ENCODE measurements at places on chromosomes 3 and 15. TPM values are rescaled to one million over a fixed set of nuclear protein-coding genes. Genes with fewer than 3 reads are reported as not detected.

The ADAMTS17 gene
- 8.1 TPM for total RNA-seq

The CLRN1 gene
- not detected for total RNA-seq

The CCDC80 gene
- total RNA-seq, result not detected

The FEZF2 gene
- total RNA-seq, result not detected

The TRPM1 gene
- not detected for total RNA-seq

The HYAL3 gene
- total RNA-seq, result 3.7 TPM

The CHD2 gene
- 505 TPM for total RNA-seq

The SLC6A6 gene
- 51.8 TPM for total RNA-seq

The HESX1 gene
- total RNA-seq, result not detected

The TRIM69 gene
- total RNA-seq, result 31.7 TPM

The GPR15 gene
- 43.2 TPM for total RNA-seq

The SGO1 gene
- total RNA-seq, result 1.5 TPM

The ZNF860 gene
- total RNA-seq, result 0.25 TPM

The SLC6A20 gene
- total RNA-seq, result 0.23 TPM

The PLA2G4E gene
- not detected for total RNA-seq

The MOBP gene
- not detected for total RNA-seq

The CCR3 gene
- 0.23 TPM for total RNA-seq

The CRELD1 gene
- total RNA-seq, result 15.5 TPM

The SH3BP5 gene
- 50.7 TPM for total RNA-seq

The DOCK3 gene
- total RNA-seq, result 1.9 TPM

The ESYT3 gene
- 0.40 TPM for total RNA-seq

The CHRNA7 gene
- 0.23 TPM for total RNA-seq

The OXSM gene
- total RNA-seq, result 7.6 TPM

The SMAD6 gene
- total RNA-seq, result not detected

The OCA2 gene
- total RNA-seq, result not detected

The AP3S2 gene
- total RNA-seq, result 28.0 TPM

The CAND2 gene
- total RNA-seq, result 1.6 TPM

The RPL39L gene
- 2.2 TPM for total RNA-seq

The VWA5B2 gene
- total RNA-seq, result not detected

The AEN gene
- 32.2 TPM for total RNA-seq

The A4GNT gene
- total RNA-seq, result not detected

The IL17RE gene
- 10.1 TPM for total RNA-seq

The AADAC gene
- not detected for total RNA-seq

The SLC6A1 gene
- total RNA-seq, result not detected

The MORC1 gene
- total RNA-seq, result not detected

The ITIH1 gene
- total RNA-seq, result not detected

The SLC51B gene
- total RNA-seq, result not detected

The CPEB1 gene
- 0.50 TPM for total RNA-seq

The SLC2A2 gene
- total RNA-seq, result not detected

The SLC7A14 gene
- total RNA-seq, result not detected

The GOLGA8T gene
- 0.17 TPM for total RNA-seq

The C3orf80 gene
- not detected for total RNA-seq

The DUOXA2 gene
- not detected for total RNA-seq

The CAMP gene
- not detected for total RNA-seq

The SUSD5 gene
- total RNA-seq, result not detected

The TEX55 gene
- total RNA-seq, result not detected

The WDR93 gene
- not detected for total RNA-seq

The CD86 gene
- total RNA-seq, result 4.3 TPM

The ANKRD34C gene
- total RNA-seq, result not detected

The CACNA2D3 gene
- total RNA-seq, result not detected

The SLC51A gene
- total RNA-seq, result not detected

The SLC27A2 gene
- total RNA-seq, result 0.30 TPM

The MUC4 gene
- not detected for total RNA-seq

The SH2D7 gene
- total RNA-seq, result not detected

The MAPK6 gene
- total RNA-seq, result 36.8 TPM

The PLSCR5 gene
- not detected for total RNA-seq

The HYAL1 gene
- total RNA-seq, result 0.44 TPM

The KLHL40 gene
- total RNA-seq, result not detected

Measured in T-helper 17 cell (primary cell).